ENCODE measurements at places on chromosomes 4 and X. TPM values are rescaled to one million over a fixed set of nuclear protein-coding genes. Genes with fewer than 3 reads are reported as not detected.

- no peak for DNase-seq
Measured at GRCh38 chrX:124289443-124289842, 43.0 kb upstream of the TEX13D start.

GRCh38 chrX:1903236-1903935, 288.5 kb downstream of the ASMT start:
- no peak for DNase-seq

DNA sequence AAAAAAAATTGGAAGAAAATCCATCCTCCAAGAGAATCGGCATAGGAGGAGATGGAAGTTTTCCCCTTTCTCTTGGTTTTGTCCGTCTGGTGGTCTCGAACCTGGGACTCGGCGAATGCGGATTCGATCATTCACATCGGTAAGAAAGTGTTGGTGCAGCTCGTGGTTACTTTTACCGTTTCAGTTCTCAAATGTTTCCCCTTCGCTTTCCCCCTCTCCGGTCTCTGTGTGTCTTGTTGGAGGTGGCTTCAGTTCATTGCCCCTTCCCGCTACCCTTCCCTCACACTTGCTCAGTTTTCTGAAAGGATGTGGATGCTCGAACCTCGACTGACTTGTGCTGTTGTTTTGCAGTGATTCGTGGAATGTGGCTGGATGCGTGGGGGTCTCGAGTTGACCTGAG, 840 bp downstream of the GRID2 start:
- no peak for DNase-seq

GRCh38 chrX:41110801-41111625, 25.8 kb downstream of the USP9X start:
- no peak for DNase-seq

DIAPH2 gene
- total RNA-seq, result 14.8 TPM

DNA sequence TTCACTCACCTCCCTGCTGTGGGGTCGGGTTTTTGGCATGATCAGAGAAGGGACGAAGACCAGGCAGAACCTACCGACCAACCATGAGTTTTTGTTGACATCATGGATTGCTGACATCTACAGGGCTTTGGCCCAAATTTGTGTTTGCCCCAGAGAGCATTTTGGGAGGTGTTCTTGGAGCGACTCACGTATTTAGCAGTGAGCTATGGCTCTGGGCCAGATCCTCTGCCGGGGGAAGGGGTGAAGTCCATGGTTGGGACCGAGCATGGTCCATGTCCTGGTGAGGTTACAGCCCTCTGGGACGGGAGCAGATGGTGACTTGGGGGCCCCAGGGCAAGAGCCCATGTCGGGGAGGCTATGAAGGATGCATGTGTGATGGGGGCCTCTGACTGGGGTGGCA, 17.4 kb downstream of the SORCS2 start:
- peak; percentile 90 for DNase-seq

DNA sequence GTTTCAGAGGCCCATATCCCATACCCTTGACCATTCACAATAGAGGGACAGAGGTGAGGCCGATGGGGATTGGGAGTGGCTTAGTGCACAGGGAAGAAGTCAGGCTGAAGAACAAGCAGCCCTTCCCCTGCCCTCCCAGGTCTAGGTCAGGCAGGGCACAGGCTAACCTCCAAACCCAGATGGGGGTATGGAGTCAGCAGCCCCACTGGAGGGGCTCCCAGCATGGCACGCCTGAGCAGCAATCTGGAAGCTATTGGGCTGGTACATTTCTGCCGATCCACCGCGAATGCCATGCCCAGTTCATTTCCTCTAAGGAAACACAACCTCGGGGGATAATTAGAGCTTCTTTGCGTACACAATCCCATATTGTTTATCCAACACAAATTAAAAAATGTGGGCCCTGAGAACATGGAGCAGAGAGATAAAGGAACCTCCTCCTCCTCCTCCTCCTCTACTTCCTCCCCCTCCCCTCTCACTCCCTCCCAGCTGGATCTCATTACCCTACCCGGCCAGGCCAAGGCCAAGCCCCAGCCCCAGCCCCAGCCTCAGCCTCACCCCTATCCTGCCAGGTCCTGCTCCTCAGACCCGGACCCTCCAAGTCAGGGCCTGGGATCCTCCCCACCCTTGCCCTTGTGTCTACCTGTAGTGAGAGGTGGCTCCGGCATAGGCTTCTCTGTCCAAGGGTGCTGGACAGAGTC, 83.0 kb downstream of the PJA1 start:
- no peak for DNase-seq

NPNT gene
- total RNA-seq, result 1.1 TPM

PCSK1N gene
- not detected for total RNA-seq

GRCh38 chrX:40154250-40154852, 56.6 kb upstream of the BCOR start:
- peak; percentile 65 for DNase-seq

DNA sequence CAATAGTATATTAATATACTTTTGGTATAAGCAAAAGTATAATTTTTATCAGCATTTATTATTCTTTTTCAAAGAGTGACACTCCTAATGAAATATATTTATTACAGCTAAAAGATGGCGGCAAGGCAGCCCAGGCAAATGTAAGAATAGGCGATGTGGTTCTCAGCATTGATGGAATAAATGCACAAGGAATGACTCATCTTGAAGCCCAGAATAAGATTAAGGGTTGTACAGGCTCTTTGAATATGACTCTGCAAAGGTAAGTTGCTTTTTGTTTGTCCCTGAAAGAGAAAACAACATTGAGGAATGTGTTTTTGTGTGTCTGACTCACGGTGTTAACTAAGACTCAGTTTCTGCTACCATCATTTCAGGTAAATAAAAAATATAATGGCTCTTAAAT, 71.9 kb downstream of the PDLIM5 start:
- DNase-seq, result no peak

DNA sequence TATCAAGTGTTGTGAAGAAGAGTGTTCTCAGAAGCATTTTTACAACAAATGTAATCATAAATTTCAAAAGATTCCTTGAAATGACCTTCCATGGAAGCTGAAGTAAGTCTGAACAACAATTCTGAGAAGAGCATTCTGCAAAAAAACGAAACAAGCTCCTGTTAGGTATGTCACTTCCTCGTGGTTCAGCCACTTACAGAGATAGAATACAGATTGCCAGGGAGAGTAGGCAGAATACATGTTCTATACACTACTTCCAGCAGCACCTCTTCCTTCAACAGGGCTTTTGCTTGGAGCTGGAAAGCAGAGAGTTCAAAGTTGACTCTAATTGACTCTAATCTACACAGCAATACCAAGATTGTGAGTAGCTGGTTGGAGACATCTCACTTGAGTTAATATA, 274.5 kb downstream of the ADGRA3 start:
- DNase-seq, result no peak

ZDHHC15 gene
- total RNA-seq, result 0.14 TPM

GAGE12H gene
- not detected for total RNA-seq

ARSJ gene
- total RNA-seq, result 1.0 TPM

All from right lobe of liver (tissue), 6 donors.